ENCODE measurements at places on chromosomes 7 and 10. TPM values are rescaled to one million over a fixed set of nuclear protein-coding genes. Genes with fewer than 3 reads are reported as not detected.

- no peaks in the 10 kb centered on the region for H3K27me3 ChIP-seq
- no peak for DNase-seq
- H3K27ac ChIP-seq = no peak overlapping the region
- H3K36me3 ChIP-seq = peaks cover 51% of the 10 kb centered on the region
These were observed 59.4 kb upstream of the CDK1 start for GRCh38 chr10:60718886-60719285.

DNA sequence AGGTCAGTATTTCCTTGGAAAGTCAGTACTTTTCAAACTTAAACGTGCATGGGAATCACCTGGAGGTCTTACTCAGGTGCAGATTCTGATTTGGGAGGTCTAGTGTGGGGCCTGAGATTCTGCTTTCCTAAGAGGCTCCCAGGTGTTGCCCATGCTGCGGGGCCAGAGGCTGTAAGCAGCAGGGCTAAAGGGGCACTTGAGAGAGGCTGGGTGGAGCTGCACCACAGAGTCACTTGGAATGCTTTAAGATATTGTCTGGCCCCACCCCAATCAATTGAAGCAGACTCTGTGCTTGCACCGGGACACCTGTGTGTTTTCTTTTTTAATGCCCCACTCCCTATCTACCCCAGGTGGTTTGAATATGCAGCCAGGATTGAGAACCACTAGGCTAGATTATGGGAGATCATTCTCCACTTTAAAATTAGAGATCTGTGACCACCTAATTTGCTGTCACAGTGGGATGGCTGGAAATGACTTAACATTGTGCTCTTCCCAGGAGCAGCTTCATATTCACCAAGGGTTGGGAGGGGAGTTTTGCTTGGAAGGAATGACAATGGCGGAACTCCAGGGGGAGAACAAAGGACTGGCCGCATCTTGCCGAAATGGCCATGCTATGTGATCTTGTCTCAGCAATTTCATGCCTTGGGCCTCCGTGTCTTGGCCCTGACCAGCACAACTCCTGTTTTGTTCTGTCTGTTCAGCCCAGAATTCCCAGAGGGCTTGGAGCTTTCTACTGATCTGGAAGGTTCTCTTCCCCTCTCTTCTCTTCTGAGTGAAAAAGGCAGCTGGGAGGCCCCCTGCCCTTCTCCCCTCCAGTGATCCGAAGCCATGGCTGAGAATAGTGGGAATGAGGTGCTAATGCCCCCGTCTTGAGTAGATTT lies 80.2 kb downstream of the FAM241B start:
- no peak overlapping the region for H3K4me3 ChIP-seq
- peaks cover 21% of the 10 kb centered on the region for H3K27me3 ChIP-seq
- no peak overlapping the region for H3K27ac ChIP-seq
- no peaks in the 10 kb centered on the region for H3K36me3 ChIP-seq
- no peak for DNase-seq
- H3K4me1 ChIP-seq = no peaks in the 10 kb centered on the region

DNA sequence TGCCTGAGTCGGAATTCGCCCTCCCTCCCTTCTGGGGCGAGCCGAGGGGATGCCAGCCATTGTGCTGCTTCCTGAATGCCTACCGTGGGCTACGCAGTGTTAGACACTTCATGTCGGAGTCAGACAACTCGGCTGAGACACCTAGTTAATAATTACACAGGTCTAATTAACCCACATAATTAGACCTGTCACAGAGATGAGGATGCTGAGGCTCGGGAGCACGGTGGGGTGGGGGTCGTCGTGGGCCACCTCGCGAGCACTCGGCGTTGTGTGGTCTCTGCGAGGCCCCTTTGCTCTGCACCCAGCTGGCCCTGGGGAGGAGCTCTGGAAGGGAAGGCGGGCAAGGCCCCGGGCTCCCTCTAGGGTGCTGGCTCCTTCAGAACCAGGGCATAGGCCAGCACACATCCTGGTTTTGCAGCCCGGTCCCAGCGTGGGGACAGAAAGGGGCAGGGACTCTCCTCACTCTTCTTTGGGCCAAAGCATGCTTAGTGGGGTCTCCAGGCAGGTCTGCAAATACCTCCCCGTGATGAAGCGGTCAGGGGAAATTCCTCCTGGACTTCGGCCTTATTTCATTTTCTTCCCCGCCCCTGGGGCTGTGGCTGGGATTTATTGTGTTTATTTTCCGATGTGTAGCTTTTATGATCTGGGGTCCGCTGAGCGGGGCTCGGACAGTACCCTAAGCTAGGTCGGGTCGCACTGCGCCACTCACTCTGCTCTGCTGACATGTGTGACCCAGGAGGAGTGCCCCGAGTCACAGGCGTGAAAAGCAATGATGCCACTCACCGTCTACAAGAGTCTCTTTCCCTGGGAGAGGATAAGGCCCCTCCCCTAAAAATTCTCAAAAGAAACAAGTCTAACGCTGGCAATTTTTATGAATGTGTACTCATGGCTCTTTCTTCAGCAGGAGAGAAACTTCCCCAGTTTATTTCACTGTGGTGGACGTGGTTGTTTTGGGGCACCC lies 4.9 kb upstream of the FOXL3 start:
- no peak overlapping the region for H3K27ac ChIP-seq
- H3K4me1 ChIP-seq = no peaks in the 10 kb centered on the region
- DNase-seq = no peak
- no peaks in the 10 kb centered on the region for H3K36me3 ChIP-seq

DNA sequence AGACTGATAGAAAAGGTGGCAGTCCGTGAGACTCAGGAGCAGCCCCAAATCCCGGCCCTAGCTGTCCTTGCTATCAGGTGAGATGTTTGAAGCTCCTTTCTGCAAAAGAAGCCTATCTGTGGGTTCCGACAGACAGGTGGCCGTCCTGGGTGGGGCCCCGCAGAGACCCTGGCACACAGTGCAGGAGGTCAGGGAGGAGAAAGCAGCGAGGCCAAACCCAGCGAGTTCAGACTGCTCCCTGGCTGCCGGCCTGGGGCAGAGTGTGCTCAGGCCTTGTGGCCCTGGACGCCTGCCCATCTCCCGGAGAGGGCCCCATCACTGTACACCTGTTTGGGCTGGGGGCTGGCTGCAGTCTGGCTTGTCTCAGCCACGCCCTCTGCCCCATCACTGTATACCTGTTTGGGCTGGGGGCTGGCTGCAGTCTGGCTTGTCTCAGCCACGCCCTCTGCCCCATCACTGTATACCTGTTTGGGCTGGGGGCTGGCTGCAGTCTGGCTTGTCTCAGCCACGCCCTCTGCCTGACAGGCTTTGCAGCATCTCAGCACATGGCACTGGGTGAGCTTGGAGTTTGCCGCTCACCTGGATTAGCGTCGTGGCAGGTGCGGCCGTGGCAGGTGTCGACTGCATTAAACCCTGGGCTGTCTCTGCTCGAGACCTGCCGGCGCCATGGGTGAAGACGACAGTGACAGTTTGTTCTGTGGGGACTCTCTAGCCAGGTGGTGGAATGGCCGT lies 11.8 kb upstream of the PRKAR1B start:
- H3K27me3 ChIP-seq = no peaks in the 10 kb centered on the region
- no peak for DNase-seq
- no peak overlapping the region for H3K4me3 ChIP-seq
- no peak overlapping the region for H3K27ac ChIP-seq
- H3K36me3 ChIP-seq = peaks cover 12% of the 10 kb centered on the region

DNA sequence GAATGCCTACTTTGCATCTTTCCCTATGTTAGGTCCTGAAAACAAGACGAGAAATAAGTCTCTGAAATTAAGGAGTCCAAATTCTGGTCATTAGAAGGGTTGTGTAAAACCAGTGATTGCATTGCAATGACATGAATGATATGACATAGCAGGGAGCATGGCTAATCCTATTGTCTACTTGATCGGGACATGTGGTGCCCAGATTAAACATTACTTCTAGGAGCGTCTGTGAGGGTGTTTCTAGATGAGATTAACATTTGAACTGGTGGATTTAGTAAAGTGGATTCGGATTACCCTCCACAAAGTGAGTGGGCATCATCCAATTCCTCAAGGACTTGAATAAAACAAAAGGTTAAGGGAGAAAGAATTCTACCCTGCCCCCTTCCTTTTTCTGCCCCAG lies 434.9 kb upstream of the KLF6 start:
- H3K4me3 ChIP-seq = no peak overlapping the region
- no peak for DNase-seq
- peaks cover 7% of the 10 kb centered on the region for H3K27me3 ChIP-seq
- no peak overlapping the region for H3K27ac ChIP-seq
- H3K36me3 ChIP-seq = no peaks in the 10 kb centered on the region
- H3K4me1 ChIP-seq = no peaks in the 10 kb centered on the region

GRCh38 chr10:6300106-6300783 lies 97.5 kb downstream of the PFKFB3 start:
- H3K27ac ChIP-seq = peak overlapping the region; percentile 82
- peak overlapping the region; percentile 11 for H3K4me3 ChIP-seq
- H3K4me1 ChIP-seq = peaks cover 52% of the 10 kb centered on the region
- peak; percentile 41 for DNase-seq
- H3K36me3 ChIP-seq = peaks cover 10% of the 10 kb centered on the region

DNA sequence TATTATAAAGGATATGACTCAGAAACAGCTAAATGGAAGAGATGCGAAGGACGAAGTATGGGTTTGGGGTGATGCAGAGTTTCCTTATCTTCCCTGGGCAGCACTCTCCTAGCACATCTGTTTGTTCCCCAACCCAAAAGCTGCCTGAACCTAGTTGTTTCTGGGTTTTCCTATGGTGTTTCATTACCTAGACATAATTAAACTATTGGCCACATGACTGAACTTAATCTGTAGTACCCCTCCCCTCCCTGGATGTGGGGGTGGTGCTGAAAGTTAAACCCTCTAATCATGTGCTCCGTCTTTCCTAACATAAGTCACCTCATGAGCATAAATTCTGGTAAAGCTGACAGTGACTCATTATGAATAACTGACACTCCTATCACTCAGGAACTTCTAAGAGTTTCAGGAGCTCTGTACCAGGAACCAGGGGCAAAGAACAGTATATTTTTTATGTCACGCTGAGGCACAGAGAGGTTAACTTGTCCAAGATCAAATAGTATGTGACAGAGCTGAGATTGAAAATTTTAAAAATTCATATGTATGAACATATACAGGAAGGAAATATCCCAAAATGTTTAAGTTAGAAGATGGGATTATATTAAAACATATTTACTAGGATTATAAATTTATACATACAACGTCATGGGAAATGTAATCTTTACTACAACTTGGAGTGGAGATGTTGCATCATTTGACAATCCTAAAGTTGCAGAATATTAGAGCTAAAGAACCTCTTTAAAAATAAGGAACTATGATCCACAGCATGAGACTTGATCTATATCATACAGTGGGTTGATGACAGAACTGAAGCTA lies 4.8 kb downstream of the STRIP2 start:
- no peak overlapping the region for H3K4me3 ChIP-seq
- H3K27ac ChIP-seq = no peak overlapping the region
- peaks cover 34% of the 10 kb centered on the region for H3K4me1 ChIP-seq
- peaks cover 9% of the 10 kb centered on the region for H3K36me3 ChIP-seq

DNA sequence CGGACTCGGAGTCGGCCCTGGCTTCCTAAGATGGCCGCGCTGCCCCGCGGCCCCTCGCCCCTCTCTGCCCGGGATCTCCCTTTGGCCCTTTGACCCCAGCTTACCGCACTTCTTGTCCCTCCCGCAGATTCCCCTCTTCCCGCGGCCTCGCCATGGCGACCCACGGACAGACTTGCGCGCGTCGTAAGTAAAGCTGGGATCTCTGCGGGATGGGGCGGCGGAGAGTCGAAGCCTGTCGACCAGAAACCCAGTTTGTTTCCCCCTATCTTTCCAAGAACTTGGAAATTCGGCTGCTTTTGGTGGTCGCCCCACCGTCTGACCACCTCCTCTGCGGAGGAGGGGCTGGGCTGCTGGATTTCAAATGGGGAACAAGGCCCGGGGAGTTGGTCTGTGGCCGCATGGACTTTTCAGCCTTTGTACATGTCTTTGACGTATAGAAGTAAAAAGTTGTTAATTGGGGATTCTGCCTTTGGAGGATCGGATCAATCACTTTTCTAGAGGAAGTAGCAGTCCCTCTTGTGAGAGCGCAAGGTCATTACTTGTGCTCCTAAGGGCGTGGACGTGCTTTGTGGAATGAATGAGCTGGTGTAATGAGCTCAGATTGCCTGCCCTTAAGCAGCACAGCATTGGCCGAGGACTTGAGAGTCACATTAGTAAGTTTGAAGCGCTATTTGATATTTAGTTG lies 553 bp downstream of the VDAC2 start:
- peaks cover 48% of the 10 kb centered on the region for H3K4me1 ChIP-seq
- peak overlapping the region; percentile 100 for H3K27ac ChIP-seq
- DNase-seq = peak; percentile 42
- H3K4me3 ChIP-seq = peak overlapping the region; percentile 97
- peaks cover 32% of the 10 kb centered on the region for H3K36me3 ChIP-seq
- no peaks in the 10 kb centered on the region for H3K27me3 ChIP-seq

DNA sequence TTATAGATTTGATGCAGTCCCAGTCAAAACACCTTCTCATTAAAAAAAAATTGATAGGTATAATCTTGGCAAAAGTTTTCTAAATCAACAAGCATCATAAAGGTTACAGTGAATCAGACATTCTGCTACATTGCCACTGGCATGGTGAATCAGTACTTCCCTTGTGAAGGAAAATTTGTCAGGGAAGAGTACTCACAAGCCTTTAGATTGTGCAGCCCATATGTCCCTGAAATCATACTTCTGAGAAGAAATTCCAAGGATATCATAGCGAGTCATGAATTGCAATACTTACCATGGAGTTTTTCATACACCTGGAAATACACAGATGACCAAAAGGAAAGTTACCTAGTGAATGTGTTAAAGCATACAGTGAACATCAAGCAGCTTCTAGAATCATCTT lies 17.2 kb downstream of the VSTM2A start:
- H3K27ac ChIP-seq = no peak overlapping the region
- H3K4me1 ChIP-seq = no peaks in the 10 kb centered on the region
- H3K36me3 ChIP-seq = no peaks in the 10 kb centered on the region
- H3K4me3 ChIP-seq = no peak overlapping the region
- DNase-seq = no peak

- H3K27me3 ChIP-seq = no peaks in the 10 kb centered on the region
- H3K4me1 ChIP-seq = peaks cover 60% of the 10 kb centered on the region
- no peak for DNase-seq
- no peak overlapping the region for H3K4me3 ChIP-seq
- H3K27ac ChIP-seq = no peak overlapping the region
These were observed 77.1 kb downstream of the CREM start for GRCh38 chr10:35203745-35204144.

- H3K36me3 ChIP-seq = peaks cover 20% of the 10 kb centered on the region
- H3K27ac ChIP-seq = no peak overlapping the region
- peaks cover 38% of the 10 kb centered on the region for H3K4me1 ChIP-seq
- no peak for DNase-seq
- H3K4me3 ChIP-seq = no peak overlapping the region
These were observed 47.5 kb downstream of the BRAF start for GRCh38 chr7:140877249-140877524.

Gene SPDYE9
- not detected for total RNA-seq
